Hippocampal formation (tissue), 2 donors: ENCODE measurements at places on chromosomes 2 and 18.

GRCh38 chr2:74066491-74067203 is 81.1 kb downstream of the BOLA3 start:
- no peak for DNase-seq

DNA sequence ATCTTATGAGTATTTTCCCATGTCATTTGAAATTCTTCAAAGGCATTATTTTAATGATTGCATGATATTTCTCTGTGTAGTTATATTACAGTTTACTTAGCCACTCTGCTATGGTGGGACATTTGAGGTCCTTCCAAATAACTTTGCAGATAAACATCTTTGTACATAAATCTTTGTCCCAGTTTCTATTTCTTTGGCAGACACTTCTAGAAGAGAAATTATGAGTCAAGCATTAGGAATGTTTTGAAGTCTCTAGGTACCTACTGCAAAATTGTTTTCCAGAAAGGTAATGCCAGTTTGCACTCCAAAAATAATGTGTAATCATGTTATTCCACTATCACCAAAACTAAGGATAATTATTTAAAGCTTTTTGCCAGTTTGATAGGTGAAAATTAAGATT is 149.7 kb downstream of the EN1 start:
- DNase-seq, result no peak

DNA sequence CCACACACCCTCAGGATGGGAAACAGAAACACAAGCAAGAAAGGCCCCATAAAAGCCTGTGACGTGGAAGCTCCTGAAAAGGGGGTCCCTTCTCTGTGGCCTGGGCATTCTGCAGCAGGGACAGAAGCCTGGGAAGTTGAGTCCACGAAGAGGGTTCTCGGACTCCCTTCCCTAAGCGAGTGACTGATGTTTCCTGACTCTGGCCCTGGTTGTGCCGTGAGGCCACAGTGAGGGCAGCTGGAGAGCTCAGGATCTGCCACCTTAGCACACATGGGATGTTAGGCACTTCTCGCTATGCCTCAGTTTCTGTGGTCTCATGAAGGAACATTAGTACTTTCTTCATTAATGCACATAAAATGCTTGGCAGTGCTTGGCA is 87.2 kb upstream of the ZFP36L2 start:
- no peak for DNase-seq

DNA sequence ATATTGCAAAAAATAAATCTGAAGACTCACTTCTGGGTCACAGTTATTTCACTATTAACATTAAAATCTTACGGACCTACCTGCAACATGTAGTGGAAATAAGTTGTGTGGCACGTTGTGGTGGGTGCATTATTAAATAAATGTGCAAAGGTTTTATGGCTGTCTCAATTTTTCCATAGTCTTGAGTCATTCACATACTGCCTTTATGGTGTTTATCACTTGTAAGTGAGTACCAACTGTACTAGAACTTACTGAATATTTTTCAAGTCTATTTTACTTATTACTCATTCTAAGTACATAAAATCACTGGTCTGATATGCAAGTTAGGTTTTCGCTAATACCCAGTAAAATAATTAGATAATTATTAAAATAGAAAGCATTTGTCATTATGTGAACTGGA is 47.6 kb upstream of the SLC30A6 start:
- no peak for DNase-seq

DNA sequence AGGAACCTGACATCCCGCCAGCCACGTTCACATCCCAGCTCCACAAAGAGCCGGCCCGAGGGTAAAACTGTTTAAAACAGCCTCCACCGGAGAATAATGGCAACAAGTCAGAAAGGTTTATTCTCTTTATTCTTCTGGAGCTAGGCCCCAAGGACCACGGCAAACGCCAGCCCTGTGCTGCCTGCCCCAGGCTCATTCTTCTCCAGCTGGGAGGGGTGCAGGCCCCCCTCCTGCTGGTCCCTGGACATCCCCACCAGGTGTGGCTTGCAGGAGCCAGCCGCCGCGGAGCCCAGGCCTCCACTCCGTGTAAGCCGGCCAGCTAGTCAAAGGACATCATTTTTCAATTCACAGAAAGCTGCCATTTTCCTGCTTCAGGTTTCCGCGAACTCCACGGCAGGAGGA is 65.8 kb upstream of the SALL3 start:
- DNase-seq, result no peak

DNA sequence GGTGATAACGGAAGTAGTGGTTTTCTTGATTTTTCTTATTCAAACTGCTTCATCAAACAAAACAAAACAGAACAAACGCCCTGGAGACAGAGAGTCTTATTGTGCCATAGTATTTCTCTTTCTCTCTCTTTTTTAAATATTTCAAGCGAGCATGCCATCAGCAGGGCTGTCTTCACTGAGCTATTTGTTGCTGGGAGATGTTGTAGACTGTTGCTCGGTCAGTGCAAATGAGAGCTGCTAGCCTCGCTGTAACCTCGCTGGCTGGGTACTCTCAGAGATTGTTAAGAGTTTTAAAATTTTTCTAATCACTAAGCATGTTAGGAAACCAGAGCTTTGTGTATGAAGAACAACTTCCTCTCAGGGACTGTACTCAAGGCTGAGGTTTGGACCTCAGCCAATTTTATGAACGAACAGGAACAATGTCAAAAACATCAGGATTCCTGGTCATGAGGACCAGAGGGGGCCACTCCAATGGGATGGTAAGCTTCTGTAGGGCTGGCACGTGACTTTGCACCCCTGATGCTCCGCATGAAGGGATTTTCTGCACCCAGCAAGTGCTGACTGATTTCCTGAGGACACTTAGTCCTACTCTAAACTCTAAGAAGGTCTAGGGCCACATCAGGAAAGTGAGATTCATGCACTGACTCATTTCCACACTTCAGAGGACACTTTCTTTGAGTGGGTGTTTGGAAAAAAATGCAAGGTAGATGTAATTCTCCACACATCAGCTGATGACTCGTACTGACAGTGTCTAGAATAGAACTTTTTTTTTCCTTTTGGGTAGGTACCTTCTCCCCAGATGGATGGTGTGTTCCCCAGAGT is 59.8 kb upstream of the IL1R1 start:
- DNase-seq, result no peak
